Stimulated activated CD8-positive, alpha-beta memory T cell treated with anti-CD3 and anti-CD28 coated beads, Interleukin-7, amount 100 ng/mL, for 1 hour (primary cell): ENCODE measurements at places on chromosomes 5 and 9.

DNA sequence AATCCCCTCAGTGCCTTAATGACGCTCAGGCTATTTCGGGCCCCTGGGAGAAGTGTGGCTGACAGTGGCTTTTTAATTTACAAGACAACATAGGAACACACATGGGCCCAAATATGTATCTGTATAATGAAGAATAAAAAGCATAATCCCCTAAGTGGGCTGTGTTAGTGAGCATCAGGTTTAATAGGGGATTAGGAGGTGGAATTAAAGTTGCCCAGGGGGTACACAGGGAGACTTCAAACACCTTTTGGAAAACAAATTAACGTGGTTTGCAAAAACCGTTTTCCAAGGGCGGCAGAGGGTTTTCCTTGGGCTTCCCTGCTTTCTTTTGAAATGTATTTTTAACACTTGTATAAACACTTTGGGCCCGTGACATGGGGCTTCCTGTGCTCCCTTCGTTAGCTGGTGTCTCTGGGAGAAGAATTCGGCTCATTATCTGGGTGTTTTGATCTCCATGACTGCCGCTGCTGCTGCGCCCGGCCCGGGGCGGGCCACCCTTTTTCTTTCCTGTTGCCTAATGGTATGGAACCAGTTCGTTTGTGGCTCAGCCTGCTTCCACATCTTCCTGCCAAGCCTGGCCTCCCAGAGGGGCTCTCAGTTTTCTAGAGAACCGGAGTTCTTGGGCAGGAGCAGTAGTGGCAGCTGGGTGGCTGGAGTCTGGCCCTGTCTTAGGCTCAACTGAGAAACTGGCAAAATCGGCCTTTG, 173.0 kb downstream of the MACROH2A1 start:
- DNase-seq, result no peak

- DNase-seq, result no peak
These were observed 49.7 kb upstream of the GRAMD2B start for GRCh38 chr5:126373375-126374108.

- no peak for DNase-seq
These were observed 249.6 kb downstream of the IRX1 start for GRCh38 chr5:3845230-3845629.

GRCh38 chr9:134897584-134898170, 17.1 kb downstream of the FCN2 start:
- DNase-seq, result no peak

DNA sequence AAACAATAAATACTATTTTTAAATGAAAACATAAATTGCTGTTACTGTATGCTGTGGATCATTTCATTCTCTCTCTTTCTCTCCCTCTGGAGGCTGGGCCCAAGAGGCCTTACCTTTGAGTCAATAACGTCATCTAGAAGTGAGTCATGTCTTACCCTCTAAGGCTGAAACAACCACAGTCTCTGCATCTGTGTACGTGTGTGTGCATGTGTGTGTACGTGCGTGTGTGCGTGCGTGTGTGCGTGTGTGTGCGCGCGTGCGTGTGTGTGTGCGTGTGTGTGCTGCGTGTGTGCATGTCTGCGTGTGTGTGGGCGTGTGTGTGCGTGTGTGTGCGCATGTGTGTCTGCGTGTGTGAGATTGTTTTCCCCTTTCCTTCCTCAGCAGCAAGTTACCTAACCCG, 13.6 kb upstream of the IL17B start:
- no peak for DNase-seq

GRCh38 chr9:26308328-26308727, 584.3 kb downstream of the CAAP1 start:
- DNase-seq, result no peak

GRCh38 chr5:35904443-35905132, 33.8 kb downstream of the CAPSL start:
- DNase-seq, result no peak

GRCh38 chr5:115309751-115310370, 13.4 kb upstream of the CCDC112 start:
- no peak for DNase-seq

GRCh38 chr9:123420592-123421111, 64.7 kb downstream of the CRB2 start:
- DNase-seq, result no peak

- no peak for DNase-seq
These were observed 63.5 kb downstream of the C9orf50 start for GRCh38 chr9:129557192-129558036.

DNA sequence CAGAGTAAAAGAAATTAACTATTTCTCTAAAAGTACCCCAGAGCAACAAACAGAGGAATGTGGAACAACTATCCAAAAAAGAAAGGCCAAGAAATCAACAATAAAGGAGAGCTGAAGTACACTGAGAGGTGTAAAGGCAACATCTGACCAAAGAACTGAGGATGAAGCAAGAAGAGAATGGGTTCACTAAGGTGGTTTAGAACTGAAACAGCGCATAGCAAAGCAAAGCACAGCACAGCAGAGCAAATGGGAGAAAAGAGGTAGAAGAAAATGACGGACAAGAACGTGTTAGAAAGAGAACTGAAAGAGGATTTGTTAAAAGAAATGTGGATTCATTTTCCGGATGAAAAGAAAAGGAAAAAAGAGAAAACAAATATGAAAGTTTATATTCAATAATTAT, 25.8 kb downstream of the RFX3 start:
- DNase-seq, result no peak
